Eye (tissue), 1 donor: ENCODE measurements at places on chromosomes 11 and 22.

DNA sequence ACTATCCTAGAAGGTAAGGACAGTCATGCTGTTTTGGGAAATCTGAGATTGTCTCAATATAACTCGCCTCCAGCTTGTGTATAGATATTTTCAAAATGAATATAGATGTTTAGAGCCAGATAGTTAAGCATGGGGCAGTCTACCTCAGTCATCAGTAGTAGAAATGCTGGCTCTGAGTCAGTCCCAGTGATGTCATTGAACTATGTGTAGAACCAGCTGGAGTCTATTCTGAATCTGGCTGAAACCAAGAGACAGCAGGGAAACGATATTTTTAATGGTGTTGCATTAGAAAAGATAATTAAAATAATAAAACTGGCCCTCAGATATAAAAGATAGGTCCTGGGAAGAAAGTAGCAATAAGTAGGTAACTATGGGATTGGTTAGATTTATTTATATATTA is 25.9 kb downstream of the PIWIL4 start:
- no peak for DNase-seq

DNA sequence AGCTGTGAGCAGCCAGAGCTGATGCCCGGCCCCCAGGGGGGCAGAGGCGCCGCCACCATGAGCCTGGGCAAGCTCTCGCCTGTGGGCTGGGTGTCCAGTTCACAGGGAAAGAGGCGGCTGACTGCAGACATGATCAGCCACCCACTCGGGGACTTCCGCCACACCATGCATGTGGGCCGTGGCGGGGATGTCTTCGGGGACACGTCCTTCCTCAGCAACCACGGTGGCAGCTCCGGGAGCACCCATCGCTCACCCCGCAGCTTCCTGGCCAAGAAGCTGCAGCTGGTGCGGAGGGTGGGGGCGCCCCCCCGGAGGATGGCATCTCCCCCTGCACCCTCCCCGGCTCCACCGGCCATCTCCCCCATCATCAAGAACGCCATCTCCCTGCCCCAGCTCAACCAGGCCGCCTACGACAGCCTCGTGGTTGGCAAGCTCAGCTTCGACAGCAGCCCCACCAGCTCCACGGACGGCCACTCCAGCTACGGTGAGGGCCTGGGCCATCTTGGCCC is 6.1 kb downstream of the CDC42EP1 start:
- DNase-seq: no peak

DNA sequence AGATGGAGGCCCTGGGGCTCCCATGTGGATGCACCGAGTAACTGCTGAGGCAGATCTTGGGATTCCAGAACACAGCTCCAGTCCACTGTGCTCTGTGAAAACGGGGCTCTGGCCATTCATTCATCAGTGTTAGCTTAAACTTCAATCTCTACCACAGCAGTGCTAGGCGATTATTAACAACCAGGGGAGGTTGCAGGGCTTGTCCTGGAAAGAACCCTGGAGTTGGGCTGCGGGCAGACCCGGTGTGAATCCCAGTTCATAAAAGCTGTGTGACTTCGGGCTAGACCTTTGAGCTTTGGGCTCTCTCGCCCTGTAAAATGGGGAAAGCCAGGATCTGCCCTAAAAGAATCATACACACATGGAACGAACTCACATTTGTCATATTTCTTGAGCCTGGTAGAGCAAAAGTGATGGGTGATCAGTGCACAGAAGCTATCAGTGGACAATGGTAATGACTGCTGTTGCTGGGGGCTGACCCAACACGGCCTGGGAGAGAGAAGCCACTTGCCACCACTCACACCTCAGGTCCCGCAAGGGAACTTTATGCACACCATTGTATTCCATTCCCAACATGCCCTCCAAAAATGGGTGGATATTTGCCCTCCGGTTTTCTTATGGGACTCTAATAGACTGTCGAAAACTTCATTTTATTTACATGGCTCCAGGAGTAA is 15.6 kb upstream of the CRYBB3 start:
- no peak for DNase-seq

- DNase-seq: no peak
Observed at GRCh38 chr11:103370076-103370475, 260.9 kb downstream of the DYNC2H1 start.

GRCh38 chr11:125425601-125426000 is 70.5 kb downstream of the FEZ1 start:
- no peak for DNase-seq

DNA sequence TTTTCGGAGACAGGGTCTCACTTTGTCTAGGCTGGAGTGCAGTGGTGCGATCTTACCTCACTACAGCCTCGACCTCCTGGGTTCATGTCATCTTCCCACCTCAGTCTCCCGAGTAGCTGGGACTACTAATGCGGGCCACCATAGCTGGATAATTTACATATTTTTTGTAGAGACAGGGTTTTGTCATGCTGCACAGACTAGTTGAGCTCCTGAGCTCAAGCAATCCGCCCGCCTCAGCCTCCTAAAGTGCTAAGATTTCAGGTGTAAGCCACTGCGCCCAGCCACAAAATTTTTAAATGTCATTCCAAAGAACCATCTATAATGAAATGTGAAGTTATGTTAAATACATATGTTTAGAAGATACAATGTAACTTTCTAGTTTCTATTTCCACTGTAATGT is 4747.7 kb upstream of the OR11H1 start:
- DNase-seq: no peak

- DNase-seq: no peak
Observed at GRCh38 chr11:32827276-32827675, 2.5 kb upstream of the PRRG4 start.

- no peak for DNase-seq
Observed at GRCh38 chr11:20438637-20439036, 51.1 kb downstream of the PRMT3 start.

DNA sequence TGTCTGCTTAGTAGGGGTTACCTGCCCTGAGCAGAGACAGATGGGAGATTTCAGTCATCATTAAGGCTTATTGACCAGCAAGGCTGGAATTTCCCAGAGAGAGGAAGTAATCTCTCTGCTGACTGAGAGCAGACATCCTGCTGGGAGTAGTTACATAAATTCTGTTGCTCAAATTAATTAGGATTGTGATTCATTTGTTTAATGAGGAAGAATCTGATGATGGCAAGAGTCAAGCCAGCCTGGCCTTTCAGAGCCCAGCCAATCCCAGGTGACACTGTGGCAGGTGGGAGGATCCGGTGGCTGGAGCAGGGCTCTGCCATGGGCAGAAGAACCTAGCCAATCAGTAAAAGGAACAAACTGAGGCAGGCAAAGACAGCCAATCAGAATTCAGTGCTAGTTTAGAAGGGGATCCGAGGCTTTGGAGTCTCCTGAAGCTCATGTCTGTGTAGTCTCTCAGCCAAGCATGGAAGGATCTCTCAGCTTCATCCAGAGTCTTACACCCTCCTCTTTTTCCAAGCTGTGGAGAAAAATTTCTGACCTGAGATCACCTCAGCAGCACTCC is 61.2 kb upstream of the CHST1 start:
- peak; percentile 5 for DNase-seq

DNA sequence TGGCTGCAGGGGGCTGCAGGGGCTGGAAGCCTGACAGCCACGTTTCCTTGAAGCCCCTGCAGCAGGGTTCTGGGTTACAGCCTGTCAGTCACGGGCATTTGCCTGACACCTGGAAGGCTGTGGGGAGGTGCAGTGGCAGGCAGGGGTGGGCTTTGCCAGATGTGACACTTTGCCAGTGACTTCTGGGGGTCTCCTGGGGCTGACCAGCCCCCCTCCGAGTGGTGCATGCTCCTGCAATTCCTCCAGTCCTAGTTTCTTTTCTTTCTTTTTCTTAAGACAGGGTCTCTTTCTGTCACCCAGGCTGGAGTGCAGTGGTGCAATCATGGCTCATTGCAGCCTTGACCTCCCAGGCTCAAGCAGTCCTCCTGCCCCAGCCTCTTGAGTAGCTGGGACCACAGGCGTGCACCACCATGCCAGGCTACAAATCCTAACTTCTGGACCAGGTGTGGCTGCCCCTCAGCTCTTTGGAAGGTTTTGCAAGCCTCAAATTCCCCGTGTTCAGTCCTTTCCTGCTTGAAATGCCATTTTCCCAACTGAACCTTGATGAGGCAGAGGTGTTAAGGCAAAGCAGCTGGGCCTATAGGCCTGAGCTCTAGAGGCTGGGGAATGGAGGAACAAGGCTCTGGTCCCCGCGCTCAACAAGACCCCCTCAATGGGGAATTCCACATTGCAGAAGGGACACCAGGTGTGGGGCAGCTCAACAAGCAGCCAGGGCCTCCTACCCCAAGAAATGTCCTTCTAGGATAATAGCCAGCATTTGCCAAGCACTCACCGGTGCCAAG is 20.2 kb upstream of the CHKA start:
- no peak for DNase-seq

DNA sequence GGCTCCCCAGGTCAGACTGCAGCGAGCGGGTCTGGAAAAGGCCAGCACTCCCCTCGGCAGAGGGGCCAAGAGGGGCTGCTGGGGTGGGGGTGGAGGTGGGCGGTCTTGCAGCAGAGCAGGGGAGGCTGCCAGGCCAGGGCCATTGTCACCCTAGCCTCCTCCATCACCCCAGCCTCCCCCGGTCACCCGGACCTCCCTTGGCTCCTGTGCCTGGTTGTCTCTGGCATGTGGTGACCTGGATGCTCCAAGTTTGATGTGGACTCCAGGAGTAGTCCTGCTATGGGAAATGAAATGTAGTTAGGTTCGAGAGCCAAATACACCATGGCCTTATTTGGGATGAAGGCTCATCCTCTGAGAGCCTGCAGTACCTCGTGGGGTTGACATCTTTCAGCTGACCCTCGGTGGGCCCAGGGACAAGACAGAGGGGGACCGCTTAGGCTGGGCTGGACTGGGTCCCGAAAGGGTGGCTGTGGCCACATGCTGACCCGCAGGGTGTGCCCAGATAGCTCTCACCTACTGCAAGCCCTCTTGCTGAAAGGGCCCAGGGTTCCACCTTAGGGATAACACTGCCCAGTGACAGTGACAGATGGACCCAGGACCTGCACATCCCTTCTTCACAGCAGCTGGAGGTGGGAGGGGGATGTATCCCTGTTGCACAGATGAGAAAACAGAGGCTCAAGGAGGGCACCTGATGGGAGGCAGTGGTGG is 24.1 kb downstream of the MRGPRD start:
- DNase-seq: no peak

- no peak for DNase-seq
Observed at GRCh38 chr22:39962071-39962470, 1.9 kb downstream of the TMA7B start.

DNA sequence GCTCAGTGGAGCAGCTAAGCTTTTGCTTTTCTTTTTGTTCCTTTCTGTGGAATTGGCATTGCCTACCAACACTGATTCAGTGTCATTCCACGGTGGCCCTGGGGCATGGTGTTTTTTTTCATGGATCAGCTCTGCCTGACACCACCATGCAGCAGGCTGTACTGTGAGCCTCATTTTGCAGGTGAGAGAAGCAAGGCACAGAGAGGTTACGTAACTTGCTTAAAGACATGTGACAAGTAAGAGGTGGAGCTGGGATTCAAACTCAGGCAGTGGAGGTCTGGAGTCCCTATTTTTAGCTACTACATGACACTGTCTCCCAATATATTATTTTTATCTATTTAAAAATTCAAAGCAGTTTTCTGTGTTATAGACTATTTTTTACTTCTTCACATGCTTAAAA is 44.4 kb downstream of the APOL3 start:
- no peak for DNase-seq

DNA sequence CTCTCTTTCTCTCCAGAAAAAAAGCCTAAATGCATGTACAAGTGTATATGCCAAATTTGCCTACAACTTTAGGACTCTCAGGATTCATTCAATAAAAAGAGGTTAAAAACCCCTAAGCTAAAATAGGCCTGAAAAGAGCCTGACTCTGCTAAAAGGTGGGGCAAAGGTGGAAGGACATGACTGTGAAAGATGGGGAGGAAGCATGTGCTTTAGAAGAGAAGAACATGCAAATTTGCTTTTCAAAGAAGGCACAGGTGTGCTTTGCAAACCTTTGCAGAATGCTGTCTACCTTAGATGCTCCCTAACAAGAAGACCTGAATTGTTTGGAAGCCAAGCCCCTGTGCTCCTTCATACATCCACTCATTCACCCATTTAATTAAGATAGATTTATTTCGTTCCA is 87.4 kb downstream of the GRIA4 start:
- no peak for DNase-seq

DNA sequence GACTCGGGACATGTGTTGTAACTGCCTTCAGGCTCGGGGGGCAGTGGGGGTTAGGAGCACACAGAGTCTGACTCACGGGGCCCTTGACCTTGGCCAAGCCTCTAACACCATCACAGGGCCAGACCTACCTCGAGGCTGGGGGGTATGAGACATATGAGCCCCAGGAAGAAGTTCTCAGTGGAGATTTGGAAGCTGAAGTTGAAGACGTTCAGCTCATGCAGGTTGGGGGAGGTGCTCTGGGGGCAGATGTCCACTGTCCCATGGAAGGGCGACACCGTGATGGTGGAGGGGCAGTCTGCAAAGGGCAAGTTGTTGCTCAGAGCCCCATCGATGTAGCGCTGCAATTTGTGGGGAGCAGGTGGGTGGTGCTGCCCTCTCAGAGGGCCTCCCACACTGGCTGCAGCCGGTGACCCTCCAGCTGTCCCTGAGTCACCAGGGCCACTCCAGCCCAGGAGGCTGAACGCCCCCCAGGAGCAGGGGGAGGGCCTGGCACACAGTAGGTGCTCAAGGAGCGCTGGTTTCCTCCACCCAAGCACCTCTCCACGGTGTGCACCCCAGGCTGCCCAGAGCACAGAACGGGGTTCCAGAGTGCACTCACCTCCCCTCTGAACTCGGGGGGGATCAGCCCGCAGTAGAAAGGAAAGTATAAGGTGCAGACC is 2.5 kb downstream of the PNPLA5 start:
- DNase-seq: no peak

- DNase-seq: no peak
Observed at GRCh38 chr11:9703280-9703679, 39.4 kb downstream of the SWAP70 start.

GRCh38 chr11:36362902-36363301 is 66.8 kb downstream of the PRR5L start:
- DNase-seq: no peak

DNA sequence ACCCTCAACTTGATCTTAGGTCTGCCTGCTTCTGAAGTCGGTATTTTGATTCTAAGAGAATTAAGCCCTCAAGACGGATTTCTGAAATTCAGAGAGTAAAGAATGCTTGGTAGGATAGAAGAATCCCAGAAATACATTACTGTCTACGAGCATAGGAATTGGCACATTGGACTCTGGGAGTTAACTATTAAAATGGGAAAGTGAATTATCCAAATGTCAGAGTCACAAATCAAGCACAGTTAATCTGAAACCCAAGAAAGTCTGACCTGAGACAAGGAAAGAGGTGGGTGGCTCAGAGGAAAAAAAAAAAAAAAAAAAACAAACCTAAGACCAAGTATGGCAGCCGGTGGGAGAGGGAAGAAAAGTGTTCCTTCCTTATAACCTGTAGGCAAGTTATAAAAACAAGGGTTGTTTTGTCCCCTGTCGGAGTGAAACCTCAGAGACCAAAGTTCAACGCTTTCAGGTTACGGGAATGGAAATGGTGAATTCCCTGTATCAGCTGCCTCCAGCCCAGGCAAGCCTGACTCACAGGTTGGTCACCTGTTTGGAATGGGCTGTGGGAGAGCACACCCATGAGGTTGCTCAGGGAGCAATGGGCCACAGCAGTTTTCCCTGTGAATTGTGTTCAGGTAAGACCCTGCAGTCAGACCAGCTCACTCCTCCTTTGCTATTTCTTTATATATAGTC is 139.0 kb downstream of the ETS1 start:
- DNase-seq: no peak
